Suprapubic skin (tissue), 4 donors: ENCODE measurements at places on chromosomes 3 and 15.

DNA sequence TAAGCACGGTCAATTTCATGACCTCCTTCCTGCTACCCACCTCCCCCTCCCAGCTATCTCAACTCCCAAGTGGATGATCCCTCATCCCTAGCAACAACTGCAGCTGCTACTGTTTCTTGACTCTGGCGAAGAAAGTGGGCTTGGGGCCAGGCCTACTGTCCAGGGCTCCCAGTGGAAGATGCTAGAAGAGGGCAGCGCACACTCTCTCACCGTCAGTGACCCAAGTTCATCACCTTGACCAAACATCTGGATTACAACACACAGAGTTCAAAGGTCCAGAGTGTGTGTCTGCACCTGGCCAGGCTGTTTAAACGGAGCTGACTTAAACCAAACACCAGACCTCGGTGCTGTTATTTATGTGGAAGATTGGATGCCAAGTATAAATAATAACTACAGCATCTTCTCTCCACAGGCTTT is 385.6 kb downstream of the SHQ1 start:
- DNase-seq = no peak

DNA sequence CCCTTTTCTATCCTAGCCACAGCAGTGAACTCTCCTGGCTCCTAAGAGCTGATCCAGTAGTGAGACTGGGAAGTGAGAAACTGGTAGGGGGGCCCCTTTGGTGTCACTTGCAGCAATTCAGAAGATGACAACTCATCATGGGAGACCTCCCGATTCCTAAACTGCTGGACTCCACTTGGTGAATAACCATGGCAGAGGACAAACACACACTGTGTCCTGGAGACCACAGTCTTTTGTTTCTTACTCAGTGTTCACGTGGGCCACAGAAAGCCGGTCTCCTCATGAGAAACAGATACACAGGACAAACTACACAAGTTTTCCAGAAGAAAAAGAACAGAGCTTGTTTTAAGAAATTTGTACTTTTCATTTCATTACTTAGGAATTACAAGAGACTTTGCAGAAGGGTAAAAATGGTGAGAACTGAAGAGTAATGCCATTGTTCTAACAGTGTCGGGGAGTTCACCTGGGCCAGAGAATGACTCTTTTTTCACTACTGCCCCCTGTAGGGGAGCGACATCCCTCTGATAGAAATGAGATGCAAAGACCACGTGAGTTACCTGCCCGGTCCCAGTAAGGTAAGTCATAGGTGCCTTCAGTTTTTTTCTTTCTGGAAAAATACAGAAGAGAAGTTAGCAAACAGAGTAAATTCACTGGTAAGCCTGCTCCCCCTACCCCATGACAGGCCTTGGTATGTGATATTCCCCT is 38.1 kb downstream of the ST3GAL6 start:
- DNase-seq = no peak

DNA sequence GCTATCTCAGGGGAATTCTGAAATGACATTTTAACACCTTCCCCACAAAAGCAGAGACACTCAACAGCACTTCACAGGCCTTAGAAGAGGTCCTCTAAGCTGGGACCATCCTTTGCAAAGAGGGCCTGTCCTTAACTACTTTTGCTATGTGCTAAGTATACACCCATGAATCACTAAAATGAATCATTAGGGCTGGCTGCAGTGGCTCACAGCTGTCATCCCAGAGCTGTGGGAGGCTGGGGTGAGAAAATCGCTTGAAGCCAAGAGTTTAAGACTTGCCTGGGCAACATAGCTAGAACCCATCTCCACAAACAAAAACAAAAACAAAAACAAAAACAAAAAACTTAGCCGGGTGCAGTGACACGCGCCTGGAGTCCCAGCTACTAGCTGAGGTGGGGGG is 53.9 kb upstream of the MELTF start:
- DNase-seq = no peak

DNA sequence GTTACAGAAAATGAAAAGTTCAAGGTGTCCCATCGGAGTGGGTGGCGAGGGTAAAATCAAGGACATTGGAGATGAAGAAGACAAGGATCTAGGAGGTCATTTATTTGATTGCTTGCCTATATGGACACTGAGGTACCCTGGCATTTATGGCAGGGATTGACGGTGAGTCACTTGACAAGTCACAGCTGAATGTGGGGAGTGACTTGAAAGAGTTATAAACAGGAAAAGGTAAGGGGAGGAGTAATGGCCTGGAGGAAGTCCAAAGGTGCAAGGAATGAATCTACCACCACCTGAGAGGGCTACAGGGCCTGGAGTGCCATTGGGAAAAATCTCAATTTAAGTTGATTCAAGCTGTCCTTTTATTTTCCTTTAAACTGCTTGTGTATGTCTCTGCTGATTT is 11.8 kb upstream of the SGO1 start:
- DNase-seq = no peak

DNA sequence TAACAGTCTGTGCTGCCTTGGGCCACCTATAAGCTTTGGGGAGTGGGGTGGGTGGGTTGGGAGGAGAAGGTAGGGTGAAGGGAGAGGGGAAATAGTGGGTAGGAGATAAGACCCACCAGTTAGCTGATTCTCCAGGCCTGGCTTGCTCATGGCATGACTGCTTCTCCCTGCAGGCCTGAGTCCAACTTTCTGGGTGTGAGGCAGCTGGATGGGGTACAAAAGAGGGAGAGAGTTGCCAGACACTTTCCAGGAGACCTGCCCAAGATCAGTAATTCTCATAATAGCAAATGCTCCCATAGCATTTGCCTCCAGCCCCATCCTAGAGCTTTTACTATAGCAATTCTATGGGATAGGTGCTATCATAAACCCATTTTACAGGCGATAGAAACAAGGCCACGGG is 7.7 kb downstream of the CGNL1 start:
- DNase-seq = no peak

DNA sequence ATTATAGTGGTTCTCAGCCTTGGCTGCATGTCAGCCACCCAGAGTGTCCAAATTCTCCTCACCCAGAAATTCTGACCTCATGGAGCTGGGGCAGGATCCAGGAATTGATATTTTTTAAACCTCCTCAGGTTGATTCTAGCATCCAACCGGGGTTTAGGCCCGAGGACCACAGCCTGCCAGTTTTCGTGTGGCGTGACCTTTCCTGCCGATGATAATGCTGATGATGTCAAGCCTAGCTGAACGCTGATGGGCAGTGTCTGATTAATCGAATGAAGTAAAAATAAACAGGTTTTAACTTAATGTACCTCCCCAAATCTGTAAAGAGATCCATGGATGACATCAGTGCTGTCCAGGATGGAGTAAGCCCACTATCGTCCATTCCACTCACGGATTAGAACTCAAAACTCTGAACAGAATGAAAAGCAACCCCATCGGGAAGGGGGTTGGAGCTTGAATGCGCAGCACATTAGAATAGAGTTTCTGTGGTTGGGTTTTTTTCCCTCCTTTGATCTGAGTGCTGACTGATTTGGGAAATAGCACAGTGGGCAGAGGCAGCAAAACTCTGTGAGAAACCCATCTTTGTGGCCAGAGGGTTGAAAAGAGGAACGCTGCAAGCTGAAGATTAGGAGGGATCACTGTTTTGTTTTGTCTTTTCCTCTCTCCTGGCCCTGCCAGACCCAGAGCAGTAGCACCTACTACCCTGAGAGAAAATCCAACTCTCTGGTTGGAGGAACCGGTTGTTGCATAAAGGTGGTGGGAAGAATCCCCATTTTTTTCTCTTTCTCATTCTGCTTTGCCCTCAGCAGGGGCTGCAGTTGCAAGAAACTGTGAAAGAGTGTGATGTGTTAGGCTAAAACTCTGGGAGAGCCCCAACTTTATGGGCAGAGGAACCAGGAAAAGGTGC is 153.9 kb downstream of the APBA2 start:
- peak; percentile 41 for DNase-seq

- DNase-seq = no peak
Observed at GRCh38 chr15:74240002-74240568, 4.0 kb downstream of the CCDC33 start.

DNA sequence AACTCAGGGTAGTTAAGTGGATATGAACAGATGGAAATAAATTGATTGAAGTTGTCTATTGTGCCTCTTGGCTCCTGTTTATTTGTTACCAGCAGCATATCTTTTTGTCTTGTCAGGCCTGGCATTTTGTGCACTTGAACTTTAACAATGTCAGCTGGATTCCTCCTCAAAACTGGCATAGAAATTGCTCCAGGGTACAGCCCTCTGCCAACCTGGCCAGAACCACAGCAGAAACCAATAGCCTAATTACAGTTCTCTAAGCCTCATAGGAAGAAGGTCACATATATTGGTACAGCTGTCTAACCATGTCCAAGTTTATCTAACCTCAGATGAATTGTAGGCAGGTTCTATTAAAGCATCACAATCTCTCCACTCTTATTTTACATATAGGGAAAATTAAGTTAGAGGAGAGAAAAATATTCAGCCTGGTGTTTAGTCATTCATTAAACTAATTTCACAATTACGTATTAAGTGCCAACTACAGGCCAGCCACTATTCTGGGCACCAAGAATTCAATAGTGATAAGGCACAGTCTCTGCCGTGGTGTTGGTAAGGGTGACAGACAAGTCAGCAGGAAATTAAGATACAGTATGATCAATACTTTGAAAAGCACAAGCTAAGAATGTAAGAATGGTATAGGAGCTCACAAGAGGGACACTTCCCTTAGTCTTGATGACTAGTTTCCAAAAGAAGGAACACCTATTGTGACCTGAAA is 452.9 kb upstream of the NECTIN3 start:
- DNase-seq = no peak

DNA sequence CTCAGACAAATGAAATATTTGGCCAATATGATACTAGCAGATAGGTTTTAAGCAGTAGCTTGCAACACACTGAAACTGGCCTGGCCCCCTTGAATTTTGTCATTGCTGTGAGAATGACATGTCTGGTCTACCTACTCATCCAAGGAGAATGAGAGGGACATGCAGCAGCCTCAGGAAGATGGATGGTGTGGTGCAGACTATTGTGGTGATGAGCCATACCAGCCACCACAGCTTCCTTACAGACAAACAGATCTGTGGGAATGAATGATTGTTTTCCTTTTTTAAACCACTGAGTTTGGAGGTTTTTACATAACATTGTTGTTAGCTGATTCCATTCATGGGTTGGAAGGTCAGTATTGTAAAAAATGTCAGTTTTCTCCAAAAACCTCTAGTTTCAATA is 133.7 kb upstream of the POU1F1 start:
- DNase-seq = no peak

DNA sequence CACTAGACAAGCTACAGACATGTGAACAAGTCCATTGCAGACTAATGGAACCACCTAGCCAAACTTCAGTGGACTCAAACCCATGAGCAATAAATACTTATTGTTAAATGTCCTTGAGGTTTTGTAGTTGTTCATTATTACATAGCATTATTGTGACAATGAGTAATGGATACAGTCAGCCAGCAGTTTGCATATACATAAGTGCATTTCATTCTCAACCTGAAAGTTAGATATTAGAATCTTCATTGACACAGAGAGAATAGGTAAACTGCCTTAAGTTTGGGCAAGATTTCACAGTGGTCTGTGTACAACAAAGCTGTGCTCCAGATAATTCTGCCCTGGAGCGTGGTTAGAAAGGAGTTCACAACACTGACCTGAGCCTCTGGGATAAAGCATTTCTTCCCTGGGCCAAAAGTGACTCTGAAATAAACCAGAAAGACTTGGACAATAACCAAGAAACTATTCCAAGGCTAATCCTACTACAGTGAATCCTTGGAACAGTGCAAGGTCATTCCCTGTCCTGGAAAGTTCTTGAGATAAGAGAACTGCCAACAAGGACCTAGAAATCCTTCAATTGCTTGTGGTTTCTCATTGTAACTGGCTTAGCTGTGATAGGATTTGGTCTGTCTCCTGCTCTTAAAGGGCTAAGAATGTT is 225.5 kb upstream of the STT3B start:
- no peak for DNase-seq

DNA sequence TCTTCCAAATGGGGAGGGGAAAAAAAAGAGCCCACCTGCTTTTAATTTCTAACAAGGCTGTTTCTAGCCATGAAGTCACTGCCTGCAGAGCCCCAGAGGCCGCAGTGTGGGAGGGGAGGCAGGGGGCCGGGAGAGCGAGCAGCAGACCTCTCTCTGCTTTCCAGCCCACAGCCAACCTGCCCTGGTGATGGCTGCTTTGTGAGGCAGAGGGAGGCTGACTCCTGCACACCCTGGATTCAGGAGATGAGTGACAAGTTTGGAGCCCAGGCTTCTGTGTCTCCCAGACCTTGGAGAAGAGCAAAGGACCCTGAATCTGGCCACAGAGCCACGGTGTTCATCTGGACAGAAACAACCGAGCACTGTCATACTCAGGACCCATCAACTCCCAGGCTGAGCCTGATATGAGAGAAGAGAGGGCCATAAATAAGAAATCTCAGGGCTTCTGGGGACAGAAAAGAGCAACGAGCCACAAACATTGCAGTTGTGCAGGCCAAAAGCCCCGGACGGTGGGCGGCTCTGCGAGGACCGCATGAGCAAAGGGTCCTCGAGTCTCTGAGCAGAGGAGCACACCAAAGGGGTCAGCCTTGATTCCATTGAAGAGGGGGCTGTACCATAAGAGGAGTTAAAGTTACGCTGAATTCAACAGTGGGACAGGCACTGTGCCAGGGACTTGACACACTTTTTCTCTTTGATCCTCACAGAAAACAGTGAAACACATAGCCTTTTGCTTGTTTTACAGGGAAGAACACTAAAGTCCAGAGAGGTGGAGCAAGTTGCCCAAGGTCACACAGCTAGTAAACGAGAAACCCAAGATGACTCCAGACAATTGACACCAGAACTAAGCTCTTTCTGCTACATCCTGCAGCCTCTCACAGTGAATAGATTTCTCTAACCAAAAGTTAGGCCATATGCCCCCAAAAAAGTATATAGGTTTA is 97.2 kb downstream of the SEMA5B start:
- no peak for DNase-seq

GRCh38 chr15:75194397-75194796 is 7.3 kb upstream of the C15orf39 start:
- DNase-seq = no peak

GRCh38 chr3:160602259-160602658 is 36.9 kb upstream of the KPNA4 start:
- DNase-seq = no peak

- DNase-seq = no peak
Observed at GRCh38 chr3:99119385-99119784, 217.9 kb upstream of the DCBLD2 start.

GRCh38 chr3:127902486-127902885 is 12.5 kb upstream of the KBTBD12 start:
- no peak for DNase-seq

- DNase-seq = peak; percentile 33
Observed at GRCh38 chr3:194273743-194274310, 77.3 kb downstream of the CPN2 start.
